ENCODE measurements at places on chromosomes 7 and 10.

- no peak for DNase-seq
Observed at GRCh38 chr7:128707752-128708151, 31.4 kb upstream of the CALU start.

GRCh38 chr10:118871244-118871865, 116.6 kb upstream of the CACUL1 start:
- no peak for DNase-seq

GRCh38 chr10:93290661-93291354, 191.3 kb downstream of the MYOF start:
- no peak for DNase-seq

GRCh38 chr10:49074836-49075682, 40.3 kb downstream of the VSTM4 start:
- DNase-seq, result peak; percentile 30

- DNase-seq, result peak; percentile 65
Observed at GRCh38 chr10:21516242-21517131, 9.0 kb downstream of the SKIDA1 start.

- DNase-seq, result no peak
Observed at GRCh38 chr7:128247108-128247507, 6.0 kb downstream of the LEP start.

DNA sequence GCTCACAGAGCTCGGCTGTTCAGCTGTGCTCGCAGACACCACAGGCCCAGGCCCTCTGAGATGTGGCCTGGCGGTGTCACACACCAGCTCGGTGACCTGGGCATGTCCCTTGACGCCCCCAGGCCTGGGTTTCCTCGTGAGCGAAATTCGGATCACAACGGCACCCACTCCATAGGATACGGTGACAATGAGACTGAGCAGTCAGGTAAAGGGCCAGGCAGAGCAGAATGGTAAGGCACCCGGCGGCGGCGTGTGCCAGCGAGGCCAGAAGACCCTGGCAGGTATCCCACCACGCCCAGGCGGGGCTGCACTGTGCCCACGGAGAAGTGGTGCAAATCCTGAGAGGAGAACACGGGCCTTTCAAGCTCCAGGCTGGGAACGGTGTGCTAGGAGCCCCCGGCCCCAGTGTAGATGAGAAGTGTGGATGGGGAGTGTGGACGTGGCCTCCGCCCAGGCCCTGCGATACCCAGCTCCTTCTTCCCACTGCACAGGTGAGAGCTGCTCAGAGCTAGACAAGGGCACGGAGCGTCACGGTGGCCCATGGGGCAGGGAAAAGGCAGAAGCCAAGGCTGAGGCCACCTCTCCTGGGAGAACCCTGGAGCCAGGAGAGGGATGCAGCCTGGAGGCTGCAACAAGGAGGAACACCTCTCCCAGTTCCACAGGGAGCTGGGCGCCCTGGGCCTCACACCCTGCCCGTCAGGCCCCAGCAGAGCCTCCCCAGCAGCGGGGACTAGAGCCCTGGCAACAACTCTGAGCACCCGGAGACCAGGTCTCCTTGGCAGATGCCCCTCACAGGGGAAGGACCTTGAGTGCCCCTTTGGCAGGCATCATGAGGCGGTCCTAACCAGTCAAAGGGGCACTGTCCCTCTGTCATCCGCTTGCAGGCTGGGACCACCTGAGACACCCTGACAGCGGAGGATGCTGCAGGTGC, 219.1 kb downstream of the MAD1L1 start:
- no peak for DNase-seq

GRCh38 chr7:23672033-23672432, 8.0 kb upstream of the FAM221A start:
- no peak for DNase-seq

DNA sequence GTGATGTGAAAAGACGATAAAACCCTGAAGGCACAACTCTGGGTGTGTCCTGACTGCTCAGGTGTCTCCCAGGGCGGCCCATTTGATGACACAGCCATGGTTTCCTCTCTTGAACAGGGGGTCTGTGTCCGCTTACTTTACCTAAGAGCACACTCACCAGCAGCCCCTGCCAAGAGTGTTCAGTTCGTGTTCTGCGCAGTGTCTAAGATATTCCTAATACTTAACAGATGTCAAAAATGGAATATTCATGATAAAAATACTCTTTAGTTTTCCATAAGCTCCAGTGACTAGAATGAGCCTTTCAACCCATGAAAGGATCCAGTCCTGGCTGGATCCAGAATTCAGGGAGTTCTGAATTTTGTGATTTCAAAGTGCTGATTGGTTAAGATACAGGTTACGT, 492.4 kb downstream of the TNS3 start:
- DNase-seq, result no peak

DNA sequence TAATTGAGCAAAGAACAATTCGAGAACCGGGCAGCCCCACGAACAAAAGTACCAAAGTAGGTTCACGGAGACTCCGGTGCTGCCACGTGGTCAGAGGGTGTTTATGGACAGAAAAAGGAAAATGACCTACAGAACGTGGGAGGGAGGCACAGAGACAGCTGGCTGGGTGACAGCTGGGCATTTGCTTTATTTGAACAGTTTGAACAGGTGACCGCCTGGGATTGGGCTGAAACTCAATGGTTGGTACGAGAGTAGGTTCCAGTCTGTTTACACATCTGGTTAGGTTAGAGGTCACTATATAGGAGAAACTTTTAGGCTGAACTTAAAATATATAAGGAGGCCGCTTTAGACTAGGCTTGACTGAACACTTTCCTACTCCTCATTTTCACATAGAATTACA, 50.6 kb upstream of the CELF2 start:
- no peak for DNase-seq

- no peak for DNase-seq
Observed at GRCh38 chr7:17085186-17085585, 203.4 kb upstream of the AGR3 start.

GRCh38 chr7:133053321-133053891, 28.5 kb downstream of the CHCHD3 start:
- DNase-seq, result no peak

DNA sequence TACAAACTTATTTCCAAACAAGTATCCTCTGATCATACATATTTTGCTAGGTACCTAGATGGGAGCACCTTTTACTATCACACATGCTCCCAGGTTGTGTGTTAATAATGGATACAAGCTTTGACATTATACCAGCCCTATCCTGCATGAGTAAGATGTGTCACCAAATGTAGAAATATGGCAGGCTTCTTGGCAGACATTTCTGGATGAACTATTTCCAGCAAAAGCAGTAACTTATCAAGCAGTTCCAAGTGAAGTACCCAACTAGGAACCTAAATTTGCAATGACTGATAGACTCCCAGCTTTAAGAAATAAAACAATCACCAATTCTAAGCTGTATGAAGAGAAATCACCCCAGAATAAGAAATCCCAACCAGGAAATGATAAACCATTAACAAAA, 103.7 kb upstream of the TMEM72 start:
- DNase-seq, result no peak

DNA sequence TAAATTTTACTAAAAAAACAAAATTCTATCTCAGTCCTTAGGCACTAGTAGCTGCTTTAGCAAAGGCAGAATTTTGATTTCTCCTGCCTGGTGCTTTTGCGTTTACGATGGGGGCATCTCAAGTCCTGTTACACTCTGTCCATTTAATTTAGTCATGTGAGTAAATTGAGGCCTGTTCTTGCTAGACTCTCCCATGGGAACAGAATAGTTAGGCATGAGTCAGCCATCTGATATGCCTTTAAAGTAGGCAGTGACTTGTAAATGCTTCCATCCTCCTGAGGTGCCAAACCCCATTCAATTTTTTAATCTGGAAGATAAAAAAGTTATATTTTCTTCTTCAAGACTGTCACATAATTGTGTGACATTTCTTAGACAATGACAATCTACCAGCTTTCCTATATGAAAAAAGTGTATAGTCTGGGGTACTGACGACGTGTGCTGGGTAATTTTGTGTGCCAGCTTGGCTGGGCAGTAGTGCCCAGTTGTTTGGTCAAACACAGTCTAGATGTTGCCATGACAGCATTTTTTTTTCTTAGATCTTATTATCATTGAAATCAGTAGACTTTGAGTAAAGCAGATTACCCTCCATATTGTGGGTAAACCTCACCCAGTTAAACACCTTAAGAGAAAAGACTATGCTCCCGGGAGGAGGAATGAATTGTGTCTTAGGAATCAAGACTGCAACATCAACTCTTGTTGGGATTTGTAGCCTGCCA, 603.4 kb downstream of the SORCS1 start:
- DNase-seq, result no peak

- DNase-seq, result no peak
Observed at GRCh38 chr7:100860702-100861615, 6.2 kb upstream of the TRIP6 start.

DNA sequence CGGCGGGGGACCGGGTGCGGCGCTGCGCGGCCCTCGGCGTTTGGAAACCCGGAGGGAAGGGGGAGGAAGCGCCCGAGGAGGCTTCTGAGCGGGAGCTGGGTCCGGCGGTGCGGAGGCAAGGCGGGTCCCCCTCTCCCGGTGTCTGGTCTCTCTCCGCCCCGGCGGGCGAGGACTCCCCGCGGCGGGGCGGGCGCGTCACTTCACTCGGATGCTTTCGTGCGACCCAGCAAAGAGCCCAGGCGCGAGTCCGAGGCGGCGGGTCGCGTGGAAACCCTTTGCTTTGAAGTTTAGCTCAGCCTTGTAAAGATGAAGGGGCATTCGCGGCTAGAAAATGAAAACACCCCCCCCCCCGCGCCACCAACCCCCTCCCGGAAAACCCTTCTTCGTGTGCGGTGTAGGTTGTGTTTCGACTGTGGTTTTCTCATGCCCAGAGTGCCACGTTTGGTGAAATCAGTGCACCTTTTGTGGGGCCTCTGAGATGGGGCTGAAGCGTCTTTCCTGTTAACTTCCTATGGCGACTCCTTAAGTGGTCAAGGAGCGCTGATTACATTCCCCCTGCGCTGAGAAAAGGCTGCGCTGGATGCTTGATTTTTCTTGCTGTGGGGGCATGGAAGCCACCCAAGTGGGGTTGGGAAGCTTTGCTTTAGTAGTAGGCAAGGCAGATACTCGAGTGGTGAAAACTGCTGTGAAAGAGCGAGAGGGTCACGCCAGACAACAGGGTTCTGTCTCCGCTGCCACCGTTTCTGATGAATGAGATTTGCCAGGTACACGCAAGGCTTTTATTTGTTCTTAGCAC, 876 bp downstream of the GNAI1 start:
- no peak for DNase-seq

- no peak for DNase-seq
Observed at GRCh38 chr7:92766461-92767003, 69.8 kb downstream of the CDK6 start.

GRCh38 chr10:13984647-13985155, 346.0 kb downstream of the FRMD4A start:
- DNase-seq, result no peak

GRCh38 chr7:17054206-17054605, 172.4 kb upstream of the AGR3 start:
- DNase-seq, result no peak

- no peak for DNase-seq
Observed at GRCh38 chr7:11373546-11374142, 400.0 kb downstream of the PHF14 start.

DNA sequence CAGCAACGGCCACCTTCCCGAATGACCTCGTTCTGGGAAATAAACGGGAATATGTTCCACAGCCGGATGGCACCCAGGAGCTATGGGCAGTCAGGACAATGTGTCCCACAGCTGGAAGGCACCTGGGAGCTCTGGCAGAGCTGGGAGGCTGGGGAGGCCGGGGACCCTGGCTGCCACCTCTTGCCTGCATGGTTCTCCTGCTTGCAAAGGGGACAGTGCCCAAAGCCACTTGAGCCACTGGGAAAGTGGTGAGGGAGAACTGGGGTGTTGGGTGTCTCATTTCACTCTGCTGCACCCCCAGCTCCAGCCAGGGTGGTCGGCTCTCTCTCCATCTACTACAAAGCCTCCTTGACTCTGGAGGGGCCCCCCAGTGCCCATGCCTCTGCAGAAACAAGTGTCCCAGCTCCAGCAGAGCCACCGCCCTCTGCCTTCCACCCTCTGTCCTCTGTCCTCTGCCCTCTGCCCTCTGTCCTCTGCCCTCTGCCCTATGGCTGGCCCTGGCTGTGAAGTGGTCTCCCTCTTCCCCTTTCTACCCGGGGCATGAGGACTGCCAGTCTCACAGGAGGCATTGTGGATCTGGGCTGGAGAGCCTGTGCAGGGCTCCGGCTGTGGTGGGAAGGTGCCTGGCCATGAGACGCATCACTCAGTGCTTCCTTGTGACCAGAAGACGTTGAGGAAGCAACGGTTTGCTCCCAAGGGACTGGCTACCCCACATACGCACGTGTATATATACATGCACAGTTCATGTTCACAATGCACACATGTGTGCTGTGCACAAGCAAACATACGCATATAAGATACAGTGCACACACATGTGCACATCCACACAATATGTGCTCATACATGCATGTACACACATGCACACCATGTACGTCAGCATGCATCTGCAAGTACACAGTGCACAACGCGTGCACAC, 21.5 kb upstream of the INPP5A start:
- no peak for DNase-seq

- DNase-seq, result no peak
Observed at GRCh38 chr10:88207121-88207546, 343.7 kb downstream of the PTEN start.

- no peak for DNase-seq
Observed at GRCh38 chr10:29734640-29734961, 99.8 kb upstream of the SVIL start.

DNA sequence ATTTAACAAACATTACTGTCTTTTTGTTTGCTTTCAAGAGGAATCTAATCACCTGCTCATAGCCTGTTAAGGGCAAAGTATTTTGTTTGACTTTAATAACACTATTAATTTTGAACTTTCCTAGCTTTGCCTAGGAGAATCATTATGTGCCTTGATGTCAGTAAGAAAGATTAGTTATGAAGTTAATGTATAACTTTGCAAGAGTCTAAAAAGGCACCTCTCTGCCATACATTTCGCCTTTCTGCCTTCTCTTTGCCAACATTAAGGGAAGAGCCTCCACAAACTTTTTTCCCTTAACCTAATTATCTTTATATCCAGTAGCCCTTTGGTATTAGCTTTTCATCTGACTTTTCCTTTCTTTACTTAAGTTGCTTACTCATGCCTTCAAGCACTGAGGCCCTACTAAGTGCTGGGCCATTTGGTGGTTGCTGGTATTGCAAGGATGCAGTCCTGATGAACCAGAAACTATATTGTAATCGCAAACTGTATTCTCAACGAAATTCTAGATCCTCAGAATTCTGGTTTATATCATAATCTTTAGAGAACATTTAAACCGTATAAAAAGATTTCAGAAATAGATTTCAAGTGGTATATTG, 108.5 kb downstream of the SND1 start:
- DNase-seq, result no peak

GRCh38 chr7:115232041-115232440, 310.1 kb downstream of the MDFIC start:
- DNase-seq, result no peak

DNA sequence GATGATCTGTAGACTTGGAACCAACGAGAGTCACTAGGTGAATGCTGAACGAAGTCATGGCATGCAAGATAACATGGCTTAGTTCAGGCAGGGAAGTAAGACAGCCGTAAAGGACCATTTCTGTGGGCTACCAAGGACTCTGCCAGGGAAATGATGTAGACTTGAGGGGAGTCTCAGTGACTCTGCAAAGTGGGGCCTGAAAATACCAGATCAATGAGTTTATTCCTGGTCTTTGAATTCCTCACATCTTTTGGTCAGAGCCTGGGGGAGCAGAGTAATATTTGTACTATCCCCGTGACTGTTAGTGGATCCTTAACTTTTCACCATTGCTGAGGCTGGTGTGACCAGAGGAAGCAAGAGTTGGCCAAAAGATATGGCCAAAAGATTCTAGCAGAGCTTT, 60.7 kb upstream of the INHBA start:
- no peak for DNase-seq

GRCh38 chr7:111842491-111842890, 280.2 kb upstream of the IMMP2L start:
- DNase-seq, result no peak

Measured in ecto neural progenitor cell (in vitro differentiated cells).